ENCODE measurements at places on chromosomes 13 and 19.
A peak's percentile ranks its signal among the peaks of the same experiment; 100 is the strongest.

DNA sequence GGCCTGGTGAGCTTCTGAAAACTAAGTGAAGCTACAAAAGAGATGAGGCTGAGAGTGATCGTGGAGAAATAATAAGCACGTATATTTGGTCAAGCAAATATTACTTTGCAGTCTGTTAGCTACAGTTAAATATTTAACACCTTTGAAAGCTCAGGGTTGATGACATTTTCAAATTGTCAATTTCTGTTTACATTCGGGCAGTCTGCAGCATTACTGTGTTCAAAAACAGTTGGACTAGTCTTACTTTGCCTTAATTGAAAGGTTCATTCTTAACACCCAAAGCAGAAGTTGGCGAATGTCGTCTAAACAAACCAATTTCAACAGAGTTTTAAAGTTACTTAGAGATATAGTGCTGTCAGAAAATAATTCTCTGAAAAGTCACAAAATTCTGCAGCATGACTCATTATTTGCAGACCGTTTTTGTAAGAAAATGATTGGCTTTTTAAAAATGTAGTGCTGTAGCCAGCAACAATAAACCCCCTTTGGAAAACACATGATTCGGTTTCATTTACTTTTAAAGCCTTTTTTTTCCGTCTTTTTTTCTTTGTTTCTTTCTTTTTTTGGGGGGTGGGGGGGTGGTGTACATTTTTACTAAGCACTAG, 549.0 kb downstream of the GPC6 start:
- peak overlapping the region; percentile 14 for H3K4me3 ChIP-seq
- no peaks in the 10 kb centered on the region for H3K36me3 ChIP-seq
- peaks cover 3% of the 10 kb centered on the region for H3K4me1 ChIP-seq
- peak; percentile 88 for DNase-seq
- H3K27me3 ChIP-seq, result no peaks in the 10 kb centered on the region
- H3K27ac ChIP-seq, result peak overlapping the region; percentile 55

GRCh38 chr13:48486362-48486761, 46.5 kb downstream of the RCBTB2 start:
- no peak overlapping the region for H3K4me3 ChIP-seq
- H3K27me3 ChIP-seq, result no peaks in the 10 kb centered on the region
- no peak for DNase-seq
- no peaks in the 10 kb centered on the region for H3K4me1 ChIP-seq

- H3K27me3 ChIP-seq, result no peaks in the 10 kb centered on the region
- H3K27ac ChIP-seq, result no peak overlapping the region
- H3K4me3 ChIP-seq, result no peak overlapping the region
- H3K4me1 ChIP-seq, result peaks cover 2% of the 10 kb centered on the region
Observed at GRCh38 chr19:19672816-19673215, 4.2 kb downstream of the ZNF101 start.

GRCh38 chr19:54231077-54231931, 8.5 kb upstream of the LILRB3 start:
- no peaks in the 10 kb centered on the region for H3K27me3 ChIP-seq
- no peaks in the 10 kb centered on the region for H3K36me3 ChIP-seq
- no peak overlapping the region for H3K4me3 ChIP-seq
- DNase-seq, result peak; percentile 81

DNA sequence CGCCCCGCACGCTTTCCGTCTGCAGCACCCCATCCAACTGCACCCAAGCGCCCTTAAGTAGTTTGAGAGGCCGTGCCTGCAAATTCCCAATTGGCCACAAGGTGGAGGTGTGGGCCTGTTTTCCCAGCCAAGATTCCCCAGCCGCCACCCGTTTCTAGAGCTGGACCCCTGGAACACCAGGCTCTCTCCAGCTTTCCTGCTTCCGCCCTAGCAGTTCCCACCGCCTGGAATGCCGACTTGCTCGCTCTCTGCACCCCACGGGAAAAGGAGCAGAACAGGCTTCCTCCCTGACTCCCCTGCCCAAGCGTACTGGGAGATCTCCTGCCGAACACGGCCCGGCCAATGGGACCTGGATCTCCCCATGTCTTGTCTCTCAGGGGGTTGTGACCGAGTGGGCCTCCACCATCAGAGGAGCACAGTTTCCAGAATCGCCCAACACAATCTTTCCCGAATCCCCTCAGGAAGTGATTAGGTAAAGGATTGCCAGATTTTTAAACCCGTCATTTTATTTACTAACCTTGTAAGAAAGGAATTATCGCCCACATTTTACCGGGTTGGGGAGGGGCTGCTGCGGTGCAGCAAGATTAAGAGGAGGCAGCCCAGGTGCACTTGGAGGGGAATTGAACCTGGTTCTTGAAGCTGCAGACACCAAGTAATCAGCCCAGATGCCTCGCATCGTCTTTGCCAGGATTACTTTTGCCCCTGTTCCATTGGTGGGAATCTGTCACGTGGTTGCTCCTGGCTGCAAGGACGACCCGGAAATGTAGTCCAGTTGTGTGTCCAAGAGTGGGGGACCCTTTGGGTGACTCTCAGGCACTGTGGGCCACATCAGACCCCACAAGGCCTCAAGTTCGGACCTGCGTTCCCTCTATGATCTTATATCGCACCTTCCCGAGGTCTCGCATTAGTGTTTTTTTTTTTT, 3.5 kb upstream of the NAPSA start:
- peaks cover 2% of the 10 kb centered on the region for H3K4me1 ChIP-seq
- H3K27ac ChIP-seq, result peak overlapping the region; percentile 56
- H3K27me3 ChIP-seq, result no peaks in the 10 kb centered on the region
- DNase-seq, result peak; percentile 85

DNA sequence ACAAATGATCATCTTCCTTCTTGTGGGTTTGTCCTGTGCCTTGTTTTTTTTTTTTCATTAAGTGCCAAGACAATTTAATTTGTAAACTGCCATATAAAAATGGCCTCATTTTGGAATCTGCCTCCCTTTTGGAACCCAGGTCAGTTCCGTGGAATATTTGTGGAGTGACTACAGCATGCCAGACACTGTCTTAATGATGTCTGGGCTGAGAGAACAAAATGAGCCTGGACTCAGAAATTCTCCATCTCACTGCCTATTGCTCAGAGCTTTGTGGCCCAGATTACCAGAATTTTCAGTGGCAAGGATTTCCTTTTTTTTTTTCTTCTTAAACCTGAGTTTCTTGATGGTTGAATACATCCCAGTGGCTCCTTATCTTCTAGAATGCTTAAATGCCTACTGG, 340.6 kb downstream of the ENOX1 start:
- no peak for DNase-seq
- no peak overlapping the region for H3K27ac ChIP-seq
- H3K36me3 ChIP-seq, result no peaks in the 10 kb centered on the region
- H3K27me3 ChIP-seq, result no peaks in the 10 kb centered on the region

DNA sequence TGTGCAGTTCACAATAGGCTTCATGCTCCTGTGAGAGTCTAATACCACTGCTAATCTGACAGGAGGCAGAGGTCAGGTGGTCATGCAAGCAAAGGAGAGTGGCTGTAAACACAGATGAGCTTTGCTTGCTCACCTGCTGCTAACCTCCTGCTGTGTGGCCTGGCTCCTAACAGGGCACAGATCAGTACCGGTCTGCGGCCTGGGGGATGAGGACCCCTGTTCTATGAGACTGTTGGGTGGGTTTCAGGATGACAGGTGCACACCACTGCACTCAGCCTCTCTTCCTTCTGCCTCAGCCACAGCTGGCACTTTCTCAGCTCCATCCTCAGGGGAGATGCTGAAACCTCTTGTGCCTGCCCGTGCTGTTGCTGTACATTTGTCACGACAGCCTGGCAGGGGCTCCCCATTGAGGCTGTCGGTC, 9.7 kb downstream of the CLEC4G start:
- no peak overlapping the region for H3K27ac ChIP-seq
- DNase-seq, result no peak
- H3K4me1 ChIP-seq, result no peaks in the 10 kb centered on the region
- no peak overlapping the region for H3K4me3 ChIP-seq
- H3K27me3 ChIP-seq, result no peaks in the 10 kb centered on the region
- no peaks in the 10 kb centered on the region for H3K36me3 ChIP-seq

DNA sequence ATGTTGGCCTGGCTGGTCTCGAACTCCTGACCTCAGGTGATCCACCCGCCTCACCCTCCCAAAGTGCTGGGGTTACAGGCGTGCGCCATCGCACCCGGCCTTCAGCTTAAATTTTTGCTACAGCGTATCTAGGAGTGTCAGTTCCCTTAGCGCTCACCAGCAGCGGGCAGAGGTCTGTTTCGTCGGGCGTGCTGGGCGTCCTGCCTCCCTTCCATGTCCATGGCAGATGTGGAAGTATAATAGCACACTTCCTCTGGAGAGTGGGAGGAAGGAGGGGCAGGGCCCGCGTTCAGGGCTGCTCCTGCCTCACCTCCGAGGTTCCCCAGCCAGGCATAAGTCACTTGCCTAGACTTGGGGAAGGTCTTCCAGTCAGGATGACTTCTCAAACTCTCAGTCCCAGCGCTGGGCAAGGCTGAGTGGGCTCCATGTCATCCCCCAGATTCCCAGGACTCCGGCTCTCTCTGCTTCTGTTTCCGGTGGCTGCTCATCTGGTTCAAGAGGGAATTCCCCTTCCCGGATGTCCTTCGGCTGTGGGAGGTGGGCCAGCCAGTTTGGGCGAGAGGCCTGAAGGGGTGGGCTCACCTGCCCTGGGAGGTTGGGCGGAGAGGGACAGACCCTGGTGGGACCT, 9.5 kb downstream of the IL4I1 start:
- H3K36me3 ChIP-seq, result peaks cover 25% of the 10 kb centered on the region
- no peak overlapping the region for H3K27ac ChIP-seq
- H3K4me3 ChIP-seq, result no peak overlapping the region
- DNase-seq, result no peak
- peaks cover 3% of the 10 kb centered on the region for H3K4me1 ChIP-seq

DNA sequence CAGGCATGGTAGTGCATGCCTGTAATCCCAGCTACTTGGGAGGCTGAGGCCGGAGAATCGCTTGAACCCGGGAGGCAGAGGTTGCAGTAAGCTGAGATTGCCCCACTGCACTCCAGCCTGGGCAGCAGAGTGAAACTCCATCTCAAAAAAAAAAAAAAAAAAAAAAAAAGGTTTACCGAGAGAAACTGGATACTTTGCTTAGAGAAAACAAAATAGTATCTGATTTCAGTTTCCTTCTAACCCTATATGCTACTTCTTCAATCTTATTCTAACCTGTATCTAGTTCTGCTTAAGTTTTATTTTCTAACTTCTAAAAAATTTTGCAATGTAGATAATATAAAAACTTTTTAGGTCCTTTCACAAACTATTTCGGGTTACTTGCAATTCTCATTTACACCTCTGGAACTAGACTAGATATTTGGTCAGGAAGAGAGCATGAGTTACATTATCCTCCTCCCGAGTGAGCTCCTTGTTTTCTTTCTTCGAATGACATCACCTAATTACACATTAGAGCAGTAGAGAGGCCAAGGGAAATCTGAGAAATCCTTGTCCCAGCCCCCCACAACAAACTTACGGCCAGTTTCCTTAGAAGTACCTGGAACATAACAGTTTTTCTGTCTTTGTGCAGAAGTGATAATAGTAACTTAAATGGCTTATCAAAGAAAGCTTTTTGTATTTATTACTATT, 128.9 kb downstream of the B3GLCT start:
- no peak overlapping the region for H3K27ac ChIP-seq
- H3K4me3 ChIP-seq, result no peak overlapping the region
- no peaks in the 10 kb centered on the region for H3K27me3 ChIP-seq
- no peaks in the 10 kb centered on the region for H3K4me1 ChIP-seq
- peak; percentile 8 for DNase-seq

- H3K4me1 ChIP-seq, result peaks cover 2% of the 10 kb centered on the region
- no peak overlapping the region for H3K4me3 ChIP-seq
- DNase-seq, result peak; percentile 80
- no peaks in the 10 kb centered on the region for H3K36me3 ChIP-seq
- H3K27me3 ChIP-seq, result no peaks in the 10 kb centered on the region
Observed at GRCh38 chr13:110944121-110944967, 29.5 kb upstream of the ANKRD10 start.

DNA sequence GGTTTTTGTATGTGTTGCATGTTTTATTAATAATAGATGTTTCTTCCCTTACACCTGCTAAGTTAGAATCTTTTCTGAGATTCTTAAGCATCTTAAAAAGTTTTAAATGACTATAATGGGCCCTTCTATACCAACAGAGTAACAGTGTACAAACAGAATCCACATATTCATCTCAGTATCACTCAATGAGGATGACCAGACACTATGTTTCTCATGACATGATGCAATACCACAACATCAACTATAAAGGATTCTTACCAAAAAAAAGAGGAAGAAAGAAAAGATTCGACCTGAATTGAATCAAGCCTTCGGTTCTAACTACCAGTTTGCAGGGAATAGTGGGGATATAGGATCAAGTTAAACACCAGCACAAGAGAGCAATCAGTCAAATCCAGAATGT, 56.5 kb downstream of the INTS6 start:
- DNase-seq, result peak; percentile 46
- peaks cover 3% of the 10 kb centered on the region for H3K4me1 ChIP-seq
- H3K4me3 ChIP-seq, result no peak overlapping the region
- no peaks in the 10 kb centered on the region for H3K36me3 ChIP-seq
- no peaks in the 10 kb centered on the region for H3K27me3 ChIP-seq

GRCh38 chr19:38321646-38322196, 2.1 kb downstream of the KCNK6 start:
- DNase-seq, result peak; percentile 25
- H3K27ac ChIP-seq, result peak overlapping the region; percentile 40
- H3K27me3 ChIP-seq, result no peaks in the 10 kb centered on the region
- peak overlapping the region; percentile 3 for H3K4me3 ChIP-seq

GRCh38 chr13:83732755-83733154, 149.5 kb downstream of the SLITRK1 start:
- H3K36me3 ChIP-seq, result no peaks in the 10 kb centered on the region
- no peak overlapping the region for H3K27ac ChIP-seq
- DNase-seq, result no peak

GRCh38 chr13:97212004-97212403, 10.1 kb upstream of the MBNL2 start:
- no peaks in the 10 kb centered on the region for H3K27me3 ChIP-seq
- H3K27ac ChIP-seq, result no peak overlapping the region
- no peaks in the 10 kb centered on the region for H3K36me3 ChIP-seq
- H3K4me3 ChIP-seq, result no peak overlapping the region
- H3K4me1 ChIP-seq, result no peaks in the 10 kb centered on the region

DNA sequence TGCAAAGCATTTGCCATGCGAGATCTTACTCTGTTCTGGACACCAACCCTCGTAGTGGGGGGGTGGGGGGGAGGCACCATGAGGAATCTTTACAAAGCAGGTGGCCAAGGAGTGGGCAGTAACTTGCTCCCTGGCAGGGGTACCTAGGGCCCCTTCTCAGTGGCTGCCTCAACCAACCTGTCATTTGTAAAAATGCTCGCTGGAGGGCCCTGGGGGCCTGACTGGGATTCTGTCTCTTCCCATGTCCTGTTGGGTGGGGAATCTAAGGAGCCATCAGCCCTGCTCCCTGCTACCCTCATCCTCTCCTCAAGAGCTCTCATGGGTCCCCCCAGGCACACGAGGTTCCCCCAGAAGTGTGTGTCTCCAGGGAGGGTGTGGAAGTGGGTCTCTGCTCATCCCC, 1.5 kb downstream of the KCNN1 start:
- H3K27ac ChIP-seq, result no peak overlapping the region
- no peak overlapping the region for H3K4me3 ChIP-seq
- DNase-seq, result no peak
- H3K27me3 ChIP-seq, result peaks cover 29% of the 10 kb centered on the region
- no peaks in the 10 kb centered on the region for H3K4me1 ChIP-seq

Data from fibroblast of lung (primary cell).